A549 treated with ZK216348 at 1 μM for 4 hours (cell line): ENCODE measurements at places on chromosomes 1 and 21. TPM values are rescaled to one million over a fixed set of nuclear protein-coding genes. Genes with fewer than 3 reads are reported as not detected.

MLLT11 gene
- total RNA-seq: 9.5 to 20.3 TPM (median 17.4 TPM) in 5 replicates

GJB4 gene
- total RNA-seq: 0.05 to 0.11 TPM (median 0.09 TPM) in 4 of 5 replicates, not detected in the other

FMO5 gene
- 0.08 to 0.68 TPM (median 0.38 TPM) in 5 replicates for total RNA-seq

KDM5B gene
- 13.2 to 19.7 TPM (median 16.2 TPM) in 5 replicates for total RNA-seq

C1QB gene
- total RNA-seq: not detected in 5 replicates

KRTAP8-1 gene
- total RNA-seq: not detected in 5 replicates

THEMIS2 gene
- 0.53 to 1.1 TPM (median 0.74 TPM) in 5 replicates for total RNA-seq

ZCCHC17 gene
- 24.2 to 30.1 TPM (median 25.4 TPM) in 5 replicates for total RNA-seq

BMP8B gene
- 3.7 to 5.4 TPM (median 4.5 TPM) in 5 replicates for total RNA-seq

LHX8 gene
- total RNA-seq: 0.81 to 1.4 TPM (median 1.2 TPM) in 5 replicates

OR2G6 gene
- total RNA-seq: not detected in 5 replicates

SCAF4 gene
- total RNA-seq: 17.5 to 21.9 TPM (median 18.8 TPM) in 5 replicates

AADACL3 gene
- not detected in 5 replicates for total RNA-seq

DDR2 gene
- total RNA-seq: 0.31 to 0.68 TPM (median 0.47 TPM) in 5 replicates

PTPN7 gene
- 0.05 to 0.26 TPM in 2 of 5 replicates, not detected in the others for total RNA-seq

OR10Z1 gene
- not detected in 5 replicates for total RNA-seq

MYOG gene
- not detected in 5 replicates for total RNA-seq

KCNT2 gene
- 0.08 to 0.10 TPM in 2 of 5 replicates, not detected in the others for total RNA-seq

AADACL4 gene
- not detected in 5 replicates for total RNA-seq

SLFNL1 gene
- not detected in 5 replicates for total RNA-seq

KCNN3 gene
- total RNA-seq: 0.01 to 0.09 TPM (median 0.07 TPM) in 4 of 5 replicates, not detected in the other

PLA2G2A gene
- total RNA-seq: not detected in 5 replicates

PIK3C2B gene
- total RNA-seq: 4.1 to 9.2 TPM (median 8.3 TPM) in 5 replicates

KIRREL1 gene
- total RNA-seq: 21.6 to 32.5 TPM (median 29.7 TPM) in 5 replicates

CACNA1S gene
- total RNA-seq: not detected in 5 replicates

CHI3L2 gene
- 0.32 to 0.83 TPM (median 0.41 TPM) in 5 replicates for total RNA-seq

TSPAN2 gene
- 0.66 to 1.6 TPM (median 1.3 TPM) in 5 replicates for total RNA-seq

RXFP4 gene
- not detected in 5 replicates for total RNA-seq

FABP3 gene
- total RNA-seq: not detected in 5 replicates

NENF gene
- 89.8 to 145 TPM (median 137 TPM) in 5 replicates for total RNA-seq

CD5L gene
- not detected in 5 replicates for total RNA-seq

PLEKHA6 gene
- 20.4 to 35.4 TPM (median 29.9 TPM) in 5 replicates for total RNA-seq

LCE1A gene
- total RNA-seq: not detected in 5 replicates

DSTYK gene
- 6.4 to 10.1 TPM (median 8.3 TPM) in 5 replicates for total RNA-seq

KCNE1 gene
- total RNA-seq: not detected in 5 replicates

SDE2 gene
- 6.4 to 9.6 TPM (median 8.4 TPM) in 5 replicates for total RNA-seq

C1orf174 gene
- total RNA-seq: 23.1 to 25.9 TPM (median 25.2 TPM) in 5 replicates

CRYZL1 gene
- 11.7 to 14.0 TPM (median 13.3 TPM) in 5 replicates for total RNA-seq

AMPD2 gene
- 14.0 to 28.0 TPM (median 26.6 TPM) in 5 replicates for total RNA-seq

MAP1LC3C gene
- 0.18 to 0.22 TPM in 2 of 5 replicates, not detected in the others for total RNA-seq

CCDC185 gene
- 0.07 to 0.12 TPM in 2 of 5 replicates, not detected in the others for total RNA-seq

RCAN3 gene
- 9.7 to 14.9 TPM (median 14.5 TPM) in 5 replicates for total RNA-seq

KIF26B gene
- total RNA-seq: 0.04 to 0.09 TPM (median 0.05 TPM) in 5 replicates

THEM5 gene
- total RNA-seq: not detected in 5 replicates

MAP3K7CL gene
- total RNA-seq: 1.1 to 2.6 TPM (median 1.4 TPM) in 5 replicates

DNAI4 gene
- total RNA-seq: 0.37 to 1.4 TPM (median 0.47 TPM) in 5 replicates
